C1 segment of cervical spinal cord (tissue), 14 donors: ENCODE measurements at places on chromosomes 6 and 20.

DNA sequence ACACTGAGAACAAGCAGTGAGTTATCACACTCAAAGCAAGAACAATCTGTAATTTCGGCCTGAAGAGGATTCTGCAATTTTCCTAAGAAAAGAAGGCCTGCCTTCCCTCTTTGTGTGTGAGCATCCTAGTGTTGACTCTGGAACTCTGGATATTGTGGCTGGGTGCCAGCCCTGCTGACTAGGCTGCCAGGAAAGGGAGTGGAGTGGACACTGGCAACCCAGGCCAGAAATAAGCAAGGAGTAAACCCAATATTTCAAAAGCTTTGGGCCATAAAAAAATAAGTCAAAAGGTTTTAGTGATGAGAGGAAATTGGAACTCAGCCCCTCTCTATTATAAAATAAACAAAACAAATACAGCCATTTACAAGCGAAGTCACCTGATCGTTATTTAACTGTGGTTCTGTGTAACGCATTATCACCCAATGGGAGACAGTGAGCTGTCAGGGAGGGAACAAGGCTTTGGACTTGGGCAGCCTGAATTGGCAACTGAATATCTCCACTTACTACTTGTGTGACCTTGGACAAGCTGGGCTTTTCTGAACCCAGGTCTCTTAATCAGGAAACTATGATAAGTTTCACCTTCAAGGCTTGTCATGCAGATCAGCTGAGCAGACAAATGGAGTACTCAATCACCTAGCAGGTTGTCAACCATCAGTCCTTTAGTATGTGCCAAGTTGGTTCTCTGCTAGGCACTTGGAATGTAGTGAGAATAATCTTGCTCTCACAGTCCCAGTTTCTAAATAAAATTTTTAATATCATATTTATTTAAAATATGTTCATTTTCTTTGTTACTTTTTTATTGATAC, 196.2 kb downstream of the PAX1 start:
- DNase-seq, result no peak

- no peak for DNase-seq
These were observed 62.5 kb upstream of the SYNCRIP start for GRCh38 chr6:85705220-85705619.

- no peak for DNase-seq
These were observed 90.0 kb downstream of the SASH1 start for GRCh38 chr6:148432462-148433195.

DNA sequence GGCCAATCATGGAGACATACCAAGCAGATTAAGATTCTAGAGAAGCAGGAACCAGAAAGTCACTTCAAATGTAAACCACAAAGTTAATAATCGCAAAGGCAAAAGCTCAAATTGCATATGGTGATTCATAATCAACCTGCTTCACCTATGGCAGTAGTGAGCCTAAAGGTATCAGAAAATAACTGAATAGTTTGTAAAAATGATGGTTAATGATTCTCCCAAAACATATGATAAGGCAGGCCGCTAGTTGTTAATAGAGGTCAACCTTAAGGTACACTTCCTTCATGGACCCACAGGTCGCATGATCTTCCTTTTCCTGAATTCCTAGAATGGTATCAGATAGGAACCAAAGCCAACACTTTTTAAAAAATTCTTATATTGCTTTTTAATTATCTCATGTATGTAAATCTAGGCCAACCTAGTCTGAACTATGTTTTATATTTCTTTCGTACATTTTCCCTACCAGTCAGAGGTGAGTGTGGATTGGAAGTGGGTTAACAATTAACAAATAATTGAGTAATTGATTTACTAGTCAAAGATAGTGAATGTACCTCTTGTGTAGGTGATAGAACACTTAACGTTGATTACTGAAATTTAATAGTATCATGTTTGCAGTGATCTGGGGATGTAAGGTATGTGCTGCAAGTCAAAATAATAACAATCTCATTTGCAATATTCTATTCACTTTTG, 16.4 kb downstream of the TAAR2 start:
- DNase-seq, result no peak

- no peak for DNase-seq
These were observed 75.9 kb upstream of the LOC128125822 start for GRCh38 chr6:63496361-63496804.

DNA sequence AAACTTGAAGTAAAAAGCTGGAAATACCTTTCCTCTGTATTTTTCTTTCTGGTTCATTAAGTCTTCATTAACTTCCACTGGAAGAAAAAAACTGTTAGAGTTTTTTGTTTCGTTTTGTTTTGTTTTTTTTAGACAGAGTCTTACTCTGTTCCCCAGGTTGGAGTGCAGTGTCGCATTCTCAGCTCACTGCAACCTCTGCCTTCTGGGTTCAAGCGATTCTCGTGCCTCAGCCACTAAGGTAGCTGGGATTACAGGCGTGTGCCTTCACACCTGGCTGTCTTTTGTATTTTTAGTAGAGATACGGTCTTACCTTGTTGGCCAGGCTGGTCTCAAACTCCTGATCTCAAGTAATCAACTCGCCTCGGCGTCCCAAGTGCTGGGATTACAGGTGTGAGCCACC, 14.9 kb downstream of the RPF2 start:
- DNase-seq, result no peak

- no peak for DNase-seq
These were observed 22.1 kb upstream of the ZNF184 start for GRCh38 chr6:27494987-27495385.

DNA sequence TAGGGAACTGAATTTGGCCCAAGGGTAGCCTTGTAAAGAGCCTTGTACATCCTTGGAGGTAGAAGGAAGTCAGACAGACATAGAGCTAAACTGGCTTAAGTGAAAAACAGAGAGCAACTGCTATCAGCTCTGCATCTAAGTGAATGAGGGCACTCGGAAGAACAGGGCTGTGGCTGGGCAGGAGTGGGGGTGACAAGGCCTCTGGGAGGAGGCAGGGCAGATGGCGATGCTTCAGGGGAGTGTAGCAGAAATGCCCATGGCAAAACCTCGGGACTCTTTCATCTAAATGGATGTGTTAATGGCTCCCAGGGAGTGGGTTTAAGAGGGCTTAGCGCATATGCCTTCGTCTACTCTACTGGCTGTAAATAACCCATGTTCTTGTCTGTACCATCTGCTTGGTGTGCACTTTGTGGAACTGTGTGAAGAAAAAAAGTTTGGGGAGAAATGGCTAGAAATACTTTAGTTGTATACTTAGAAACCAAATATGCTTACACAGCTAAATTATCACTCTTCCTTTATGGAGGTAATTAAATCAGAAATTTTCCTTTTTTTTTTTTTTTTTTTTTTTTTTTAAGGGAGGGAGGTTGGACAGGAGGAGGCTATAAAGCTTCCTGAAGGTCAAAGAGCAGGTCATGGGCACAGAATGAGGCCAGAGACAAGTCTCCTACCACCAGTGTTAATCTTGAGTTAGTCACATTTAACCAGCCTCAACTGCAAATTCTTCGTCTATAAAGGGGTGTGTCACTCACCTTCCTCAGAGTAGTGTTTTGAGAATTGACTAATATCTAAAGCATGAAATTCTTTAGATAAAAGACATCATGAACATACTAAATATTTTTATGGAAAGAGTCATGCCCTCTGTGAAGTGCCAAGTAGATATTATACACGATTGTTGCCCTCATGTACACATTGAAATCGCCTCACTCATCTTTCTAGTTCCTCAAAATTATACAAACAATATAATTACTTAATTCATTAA, 60.9 kb downstream of the FYN start:
- no peak for DNase-seq

GRCh38 chr6:45532721-45533210, 155.0 kb upstream of the SUPT3H start:
- no peak for DNase-seq

DNA sequence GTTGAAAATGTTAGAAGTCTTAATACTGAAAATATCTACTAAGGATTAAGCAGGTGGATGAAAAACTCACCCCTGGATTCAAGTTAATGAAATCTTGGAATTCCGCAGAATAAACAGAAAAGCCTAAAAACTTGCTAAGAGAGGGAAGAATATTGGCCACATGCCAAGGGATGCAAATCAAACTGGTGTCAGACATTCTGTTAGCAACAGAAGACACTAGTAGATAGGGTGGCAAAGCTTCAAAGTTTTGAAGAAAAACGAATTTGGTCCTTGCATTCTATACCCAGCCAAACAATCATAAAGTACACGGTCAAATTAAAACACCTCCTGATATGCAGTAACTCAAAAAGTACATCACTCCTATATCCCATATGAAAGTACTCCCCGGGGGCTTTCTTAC, 77.1 kb upstream of the ADTRP start:
- DNase-seq, result no peak

DNA sequence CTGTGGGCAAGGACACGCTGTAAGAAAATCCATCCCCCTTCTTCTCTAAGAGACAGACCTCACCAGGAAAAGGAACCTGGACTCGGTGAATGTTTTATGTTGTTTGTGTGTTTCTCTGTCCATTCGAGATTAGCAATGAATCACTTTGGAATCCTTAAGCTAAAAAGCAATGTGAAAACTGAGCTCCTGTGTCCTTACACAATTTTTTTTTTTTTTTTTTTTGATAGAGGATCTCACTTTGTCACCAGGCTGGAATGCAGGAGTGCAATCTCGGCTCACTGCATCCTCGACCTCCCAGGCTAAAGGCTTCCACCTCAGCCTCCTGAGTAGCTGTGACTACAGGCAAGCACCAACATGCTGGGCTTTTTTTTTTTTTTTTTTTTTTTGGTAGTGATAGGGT, 32.1 kb downstream of the BFSP1 start:
- no peak for DNase-seq

DNA sequence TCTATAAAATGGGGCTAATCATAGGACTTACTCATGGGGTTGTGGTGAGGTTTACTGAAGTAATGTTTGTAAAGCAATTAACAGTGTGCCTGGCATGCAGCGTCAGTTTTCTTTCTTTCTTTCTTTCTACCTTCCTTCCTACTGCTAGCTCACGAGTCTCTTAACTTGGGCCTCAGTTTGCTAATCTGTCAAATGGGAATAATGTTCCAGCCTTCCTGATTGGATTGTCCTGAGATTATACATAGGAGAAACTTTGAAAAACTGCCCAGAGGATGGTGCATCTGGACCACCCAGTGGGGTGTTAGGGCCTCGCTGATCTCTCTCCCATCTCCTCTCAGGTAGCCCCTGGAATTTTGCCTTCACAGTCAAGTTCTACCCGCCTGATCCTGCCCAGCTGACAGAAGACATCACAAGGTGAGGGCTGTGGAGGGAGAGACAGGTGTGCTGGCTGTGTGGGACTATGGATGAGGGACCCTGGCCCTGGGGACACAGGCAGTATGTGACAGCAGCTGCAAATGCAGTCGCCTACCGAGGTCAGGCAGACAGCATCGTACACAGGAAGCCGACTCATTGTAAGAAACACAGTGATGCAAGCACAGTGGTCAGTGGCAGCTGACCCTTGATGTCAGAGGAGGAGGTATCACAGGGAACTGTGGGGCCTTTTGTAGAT, 27.5 kb downstream of the EPB41L1 start:
- DNase-seq, result no peak

- DNase-seq, result peak; percentile 11
These were observed 59.2 kb upstream of the ADGRB3 start for GRCh38 chr6:68575765-68576439.

- DNase-seq, result no peak
These were observed 30.7 kb downstream of the SLC35D3 start for GRCh38 chr6:136952714-136953260.

DNA sequence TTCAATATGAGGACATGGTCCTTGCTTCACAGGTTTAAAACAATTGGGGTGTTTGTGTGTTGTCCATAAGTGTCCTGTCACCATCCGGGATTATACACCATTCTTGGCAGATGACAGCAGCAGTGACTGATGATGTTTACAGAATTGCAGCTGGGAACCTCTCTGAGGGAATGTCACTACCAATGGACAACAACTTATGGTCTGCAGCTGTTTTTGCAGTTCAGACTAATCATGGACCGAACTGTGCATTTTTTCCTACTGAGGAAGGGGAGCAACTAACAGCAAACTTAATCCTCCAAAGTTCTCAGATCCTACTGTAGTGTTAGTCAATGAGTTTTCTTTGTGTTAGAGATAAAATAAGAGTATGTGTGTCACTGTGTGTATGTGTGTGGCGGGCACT, 26.0 kb downstream of the FAM229B start:
- DNase-seq, result no peak

GRCh38 chr6:69887714-69888345, 21.5 kb downstream of the COL19A1 start:
- DNase-seq, result no peak

GRCh38 chr20:35907017-35907701, 47.1 kb downstream of the SCAND1 start:
- DNase-seq, result no peak

DNA sequence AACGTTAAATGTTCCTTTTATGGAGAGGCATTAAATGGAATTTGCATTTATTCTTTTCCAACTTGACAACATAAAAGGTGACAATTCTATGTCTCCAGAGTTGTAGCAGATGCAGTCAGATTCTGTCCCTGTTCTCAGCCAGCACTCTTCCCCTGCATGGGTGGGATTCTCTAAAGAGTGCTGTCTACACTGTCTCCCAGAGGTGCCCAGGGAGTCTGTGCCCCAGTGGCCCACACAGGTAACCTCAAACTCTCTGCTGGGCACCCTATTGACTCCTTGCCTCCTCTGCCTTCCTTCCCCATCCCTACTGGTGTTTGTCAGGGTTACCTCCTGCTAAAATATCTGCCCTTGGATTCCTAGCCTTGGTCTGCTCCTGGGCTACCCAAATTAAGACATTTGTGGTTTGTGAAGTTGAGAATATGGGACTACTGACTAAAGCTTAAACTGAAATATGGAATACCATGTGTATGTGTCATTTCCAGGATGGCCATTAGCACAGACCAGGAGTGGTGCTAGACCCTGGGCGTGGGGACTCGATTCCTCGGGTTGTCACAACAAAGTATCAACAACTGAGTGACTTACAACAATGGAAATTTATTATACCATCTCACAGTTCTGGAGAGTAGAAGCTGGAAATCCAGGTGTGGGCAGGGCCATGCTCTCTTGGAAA, 284.7 kb downstream of the CDH26 start:
- DNase-seq, result no peak

- no peak for DNase-seq
These were observed 177.6 kb upstream of the PHACTR1 start for GRCh38 chr6:12538881-12539357.

GRCh38 chr6:714100-714499, 21.2 kb upstream of the EXOC2 start:
- DNase-seq, result no peak

- DNase-seq, result no peak
These were observed 23.2 kb upstream of the RNF146 start for GRCh38 chr6:127243501-127243900.

- DNase-seq, result no peak
These were observed 369.4 kb downstream of the BMP2 start for GRCh38 chr20:7136886-7137285.

- no peak for DNase-seq
These were observed 205.7 kb upstream of the ARG1 start for GRCh38 chr6:131367206-131367873.

GRCh38 chr6:113306552-113307145, 550.5 kb upstream of the MARCKS start:
- DNase-seq, result no peak

- no peak for DNase-seq
These were observed 104.6 kb downstream of the TFAP2A start for GRCh38 chr6:10310330-10310653.

GRCh38 chr6:13986700-13987399, 62.1 kb downstream of the RNF182 start:
- DNase-seq, result no peak
